ENCODE measurements at places on chromosomes 5 and 9. TPM values are rescaled to one million over a fixed set of nuclear protein-coding genes. Genes with fewer than 3 reads are reported as not detected.

The BRINP1 gene
- total RNA-seq, result not detected

The CCDC112 gene
- 2.1 TPM for total RNA-seq

The EGFLAM gene
- not detected for total RNA-seq

The DOK3 gene
- total RNA-seq, result 3.9 TPM

The KCNN2 gene
- total RNA-seq, result not detected

The NUTM2F gene
- total RNA-seq, result not detected

The MSMP gene
- total RNA-seq, result not detected

The FOXD4L6 gene
- not detected for total RNA-seq

The SPINK7 gene
- not detected for total RNA-seq

The C9orf50 gene
- not detected for total RNA-seq

The RICTOR gene
- total RNA-seq, result 48.5 TPM

The LAMC3 gene
- 0.27 TPM for total RNA-seq

The PHF24 gene
- not detected for total RNA-seq

The OR1J2 gene
- total RNA-seq, result not detected

The SOHLH1 gene
- not detected for total RNA-seq

The PCDHAC1 gene
- total RNA-seq, result not detected

The C1QTNF3 gene
- 5.2 TPM for total RNA-seq

The LHX6 gene
- not detected for total RNA-seq

The DPYSL3 gene
- total RNA-seq, result not detected

The ITGA2 gene
- 4.0 TPM for total RNA-seq

The GPSM1 gene
- total RNA-seq, result 2.9 TPM

The GFI1B gene
- not detected for total RNA-seq

The SLC6A3 gene
- total RNA-seq, result not detected

The PLPPR1 gene
- total RNA-seq, result not detected

The TTC16 gene
- total RNA-seq, result 1.2 TPM

The PCDHB13 gene
- not detected for total RNA-seq

The FCN2 gene
- not detected for total RNA-seq

The ADAMTSL1 gene
- total RNA-seq, result not detected

The GARIN3 gene
- not detected for total RNA-seq

The ARID3C gene
- total RNA-seq, result 0.69 TPM

The DCANP1 gene
- total RNA-seq, result not detected

The SPATA31E1 gene
- total RNA-seq, result not detected

The ZNF883 gene
- total RNA-seq, result 0.35 TPM

The ANKRD31 gene
- total RNA-seq, result 0.17 TPM

The DIPK1B gene
- total RNA-seq, result not detected

The PCDHA8 gene
- not detected for total RNA-seq

The GZMA gene
- 168 TPM for total RNA-seq

The GOLM1 gene
- 0.87 TPM for total RNA-seq

The CER1 gene
- total RNA-seq, result not detected

The FOXI1 gene
- not detected for total RNA-seq
